ENCODE measurements at places on chromosomes 3 and 15.

DNA sequence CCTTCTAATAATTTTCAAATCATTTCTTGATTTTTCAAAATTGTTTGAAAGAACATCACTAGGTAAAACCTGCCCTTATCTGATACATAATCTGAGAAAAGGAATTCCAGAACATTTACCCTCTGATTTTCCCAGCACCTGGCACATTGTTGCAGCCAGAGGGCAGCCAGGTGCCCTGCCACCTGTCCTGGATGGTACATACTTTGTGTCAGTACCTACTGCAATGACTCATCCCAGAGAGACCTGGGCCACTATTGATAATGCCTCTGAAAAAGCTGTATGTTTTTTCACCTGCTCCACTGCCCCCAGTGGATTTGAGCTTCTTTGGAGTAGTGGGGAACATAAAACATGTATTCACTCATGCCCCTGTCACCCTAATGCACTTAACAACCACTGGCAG, 648.9 kb upstream of the GBE1 start:
- DNase-seq: no peak

DNA sequence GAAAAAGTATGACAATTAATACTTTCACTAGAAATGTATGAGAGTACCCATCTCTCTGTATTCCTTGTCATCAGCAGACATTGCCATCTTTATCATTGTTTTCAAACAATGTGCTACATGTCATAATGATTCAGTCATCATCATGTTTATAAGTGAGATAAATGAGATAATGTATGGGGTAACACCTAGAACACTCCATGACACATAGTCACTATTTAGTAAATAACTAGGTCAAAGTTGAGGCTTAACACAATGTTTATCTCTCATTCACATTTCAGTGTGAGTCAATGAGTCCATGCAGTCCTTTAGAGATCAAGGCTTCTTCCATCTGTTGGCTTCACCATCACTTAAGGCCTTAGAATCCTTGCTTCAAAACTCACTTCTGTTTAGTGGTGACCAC, 70.0 kb downstream of the NLGN1 start:
- no peak for DNase-seq

- peak; percentile 34 for DNase-seq
These were observed 1.2 kb downstream of the CHMP2B start for GRCh38 chr3:87228316-87228715.

GRCh38 chr15:77402740-77403379, 17.0 kb downstream of the PEAK1 start:
- DNase-seq: peak; percentile 81

DNA sequence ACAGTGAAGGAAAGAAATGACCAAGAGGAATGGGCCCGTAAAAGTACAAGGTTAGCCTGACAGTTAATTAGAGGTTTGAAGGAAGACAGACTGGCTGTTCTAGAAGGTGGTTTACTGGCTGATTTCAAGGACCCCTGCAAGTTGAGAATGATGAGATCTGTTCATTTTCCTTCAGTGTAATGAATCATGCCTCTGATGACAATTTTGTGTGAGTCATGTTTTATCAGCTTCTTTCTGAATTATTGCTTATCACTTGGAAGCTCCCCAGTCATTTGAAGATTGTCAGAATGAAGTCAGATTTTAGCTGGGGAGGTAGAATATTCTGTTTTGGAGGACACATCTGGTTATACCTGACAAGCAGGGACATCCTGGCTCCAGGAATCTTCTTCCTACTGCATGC, 50.6 kb downstream of the DRD3 start:
- peak; percentile 13 for DNase-seq

DNA sequence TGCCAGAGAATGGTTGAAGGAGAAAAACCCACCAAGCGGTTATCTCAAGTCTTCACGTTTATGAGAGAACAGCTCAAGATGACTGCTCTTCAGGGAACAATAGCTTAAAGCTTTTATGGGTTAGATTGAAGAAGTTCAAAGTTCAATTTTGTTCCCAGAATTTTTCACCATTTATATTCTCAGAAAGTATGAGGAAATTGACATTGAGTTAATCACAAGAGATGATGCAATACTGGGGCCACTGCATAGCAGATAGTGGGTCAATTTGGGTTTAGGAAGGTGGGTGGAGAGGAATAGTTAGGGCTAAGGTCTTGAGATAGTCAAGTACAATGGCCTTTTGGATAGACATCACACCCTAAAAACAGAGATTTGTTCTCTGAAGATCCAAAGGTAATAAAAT, 539.3 kb downstream of the SQOR start:
- DNase-seq: no peak

GRCh38 chr15:68994981-68995761, 19.3 kb upstream of the NOX5 start:
- DNase-seq: no peak

DNA sequence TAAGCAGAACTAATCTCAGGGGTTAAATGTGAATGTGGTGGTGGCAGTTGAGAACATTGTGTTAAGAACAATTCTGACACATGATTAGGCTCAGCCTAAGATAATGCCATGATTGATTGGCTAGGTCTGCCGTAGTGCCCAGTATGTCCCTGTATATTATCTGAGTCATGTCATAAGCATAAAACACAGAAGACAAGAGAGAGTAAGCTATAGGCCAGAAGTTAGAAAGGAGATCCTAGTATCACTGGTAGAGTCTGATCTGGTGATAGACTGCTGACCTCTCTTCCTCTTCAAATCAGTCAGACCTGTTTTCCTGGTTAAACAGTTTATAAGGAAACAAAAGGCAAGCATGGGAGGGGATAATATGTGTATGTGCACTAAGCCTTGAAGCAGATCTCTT, 30.1 kb upstream of the ATP8B4 start:
- DNase-seq: no peak

- no peak for DNase-seq
These were observed 115.7 kb downstream of the ARRDC4 start for GRCh38 chr15:98076021-98076816.

DNA sequence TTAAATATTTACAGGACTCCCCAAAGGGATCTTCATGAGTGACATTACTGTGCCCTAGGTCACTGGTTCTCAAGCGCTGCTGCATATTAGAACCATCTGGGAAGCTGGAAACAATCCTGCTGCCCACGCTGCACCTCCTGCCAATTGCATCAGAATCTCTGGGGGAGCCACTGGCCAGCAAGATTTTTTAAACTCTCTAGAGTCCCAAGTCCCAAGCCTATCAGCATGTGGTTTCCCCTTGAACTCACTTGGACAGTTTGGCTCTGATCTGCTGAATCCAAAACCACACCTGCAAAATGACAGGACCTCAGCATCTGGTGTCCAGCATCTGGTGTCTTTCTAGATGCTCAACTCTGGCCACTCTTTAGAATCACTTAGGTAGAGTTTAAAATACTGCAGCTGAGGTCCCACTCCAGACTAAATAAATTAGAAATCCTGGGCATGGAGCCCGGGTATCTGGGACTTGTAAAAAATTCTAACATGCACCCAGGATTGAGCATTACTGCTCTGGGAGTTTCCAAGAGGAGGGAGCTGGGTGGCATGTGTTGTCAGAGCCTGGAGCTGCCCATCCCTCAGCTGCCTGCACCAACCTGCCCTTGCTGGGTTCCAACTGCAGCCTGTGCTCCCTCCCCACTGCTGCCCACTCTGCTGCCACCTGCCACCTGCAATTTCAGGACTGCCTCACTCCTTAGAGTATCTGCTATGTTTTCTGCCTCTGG, 311.3 kb downstream of the SLC9A9 start:
- DNase-seq: peak; percentile 60

DNA sequence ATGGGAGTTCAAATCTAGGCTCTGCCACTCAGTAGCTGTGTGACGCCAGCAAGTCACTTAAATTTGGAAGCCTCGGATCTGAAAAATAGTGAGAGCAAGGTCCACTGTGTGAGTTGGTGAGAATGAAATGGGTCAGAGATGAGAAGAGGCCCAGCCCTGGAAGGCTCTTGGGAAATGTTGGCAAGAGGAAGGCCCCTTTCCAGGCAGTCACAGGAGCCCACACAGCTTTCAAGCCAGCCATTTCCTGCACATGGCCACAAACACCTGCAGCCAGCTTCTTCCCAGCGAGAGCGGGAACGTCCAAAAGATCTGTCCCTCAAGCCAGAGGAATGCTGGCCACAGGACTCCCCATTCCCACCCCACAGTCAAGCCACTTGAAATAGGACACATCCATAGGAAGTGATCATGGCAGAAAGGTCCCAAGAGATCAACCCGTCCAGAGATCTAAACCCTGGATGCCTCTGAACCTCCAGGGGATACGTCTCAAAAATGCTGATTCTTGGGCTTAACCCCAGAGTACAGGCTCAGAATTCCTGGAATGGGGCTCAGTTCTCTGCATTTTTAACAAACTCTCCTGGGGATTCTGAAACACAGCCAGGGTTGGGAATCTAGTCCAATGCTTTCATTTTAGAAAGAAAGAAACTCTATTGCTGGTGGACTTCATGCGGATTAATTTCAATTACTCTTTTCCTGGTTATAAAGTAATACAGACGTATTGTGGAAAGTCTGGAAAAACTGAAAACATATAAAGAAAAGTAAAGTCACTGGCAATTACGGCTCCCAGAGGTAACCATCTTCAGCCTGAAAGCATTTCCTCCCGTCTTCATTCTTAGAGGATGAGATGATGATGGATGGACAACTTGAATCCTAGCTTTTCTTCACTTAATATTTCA, 35.9 kb downstream of the NTRK3 start:
- DNase-seq: no peak

- no peak for DNase-seq
These were observed 119.9 kb downstream of the FOXP1 start for GRCh38 chr3:71463617-71464016.

GRCh38 chr3:101567528-101568317, 6.1 kb downstream of the TRMT10C start:
- no peak for DNase-seq

DNA sequence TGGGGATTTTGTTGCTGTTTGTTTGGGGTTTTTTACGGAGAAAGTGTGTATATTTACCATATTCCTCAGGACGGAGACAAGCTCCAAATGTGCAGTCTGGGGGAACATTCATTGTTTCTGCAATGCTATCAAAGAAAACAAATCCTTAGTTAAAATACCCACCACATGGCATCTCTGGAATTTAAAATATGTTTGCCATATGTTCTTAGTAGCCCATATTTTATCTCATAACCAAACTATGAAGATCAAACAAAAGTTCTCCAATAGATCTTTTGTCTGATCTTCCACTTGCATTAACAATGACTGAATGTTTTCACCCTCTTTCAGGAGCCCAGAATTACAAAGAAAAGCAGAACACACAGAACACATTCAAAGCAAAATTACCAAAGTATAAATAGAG, 35.3 kb downstream of the EFHB start:
- peak; percentile 43 for DNase-seq

GRCh38 chr15:78322724-78323521, 17.2 kb upstream of the CRABP1 start:
- DNase-seq: no peak

- DNase-seq: no peak
These were observed 11.1 kb upstream of the TSPAN3 start for GRCh38 chr15:77081971-77082370.

GRCh38 chr15:94305133-94305532, 73.8 kb downstream of the MCTP2 start:
- no peak for DNase-seq

GRCh38 chr3:79392479-79392878, 375.3 kb downstream of the ROBO1 start:
- no peak for DNase-seq

- peak; percentile 69 for DNase-seq
These were observed 7.7 kb downstream of the BCL6 start for GRCh38 chr3:187737368-187738070.

DNA sequence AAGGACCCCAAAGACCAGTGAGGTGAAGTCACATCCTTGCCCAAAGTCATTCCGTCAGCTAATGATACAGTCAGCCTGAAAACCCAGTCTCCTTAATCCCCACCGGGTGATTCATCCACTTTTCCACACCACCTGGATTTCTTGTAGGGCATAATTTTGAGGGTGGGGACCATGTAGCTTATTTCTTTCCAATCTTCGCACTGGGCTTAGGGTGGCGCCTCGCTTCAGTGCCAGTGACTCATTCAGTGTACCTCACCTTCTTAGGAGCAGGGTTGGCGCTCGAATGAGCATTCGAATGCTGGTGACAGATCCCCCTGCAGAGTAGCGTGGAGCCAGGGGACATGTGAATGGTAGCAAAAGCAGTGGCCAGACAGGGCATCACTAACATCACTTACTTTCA, 24.0 kb downstream of the BMF start:
- no peak for DNase-seq

DNA sequence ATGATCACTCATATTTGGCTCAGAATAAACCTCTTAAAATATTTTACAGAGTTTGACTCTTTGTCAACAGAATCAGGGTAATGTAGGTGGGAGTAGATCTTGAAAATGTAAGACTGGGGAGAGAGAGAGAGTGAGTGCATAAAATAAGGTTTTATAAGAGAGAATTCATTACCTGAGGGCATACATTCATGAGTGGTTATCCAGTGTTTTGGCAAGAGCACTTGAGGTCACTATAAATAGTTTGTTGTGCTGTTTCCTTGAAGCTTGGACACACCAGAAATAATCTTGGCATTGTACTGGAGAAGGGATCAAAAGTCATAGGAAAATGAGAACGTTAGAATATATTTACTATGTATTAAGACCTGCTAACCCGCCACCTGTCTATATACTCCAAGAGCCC, 33.4 kb downstream of the SLC28A2 start:
- DNase-seq: no peak

- DNase-seq: no peak
These were observed 732.4 kb downstream of the CADM2 start for GRCh38 chr3:85691196-85691595.

DNA sequence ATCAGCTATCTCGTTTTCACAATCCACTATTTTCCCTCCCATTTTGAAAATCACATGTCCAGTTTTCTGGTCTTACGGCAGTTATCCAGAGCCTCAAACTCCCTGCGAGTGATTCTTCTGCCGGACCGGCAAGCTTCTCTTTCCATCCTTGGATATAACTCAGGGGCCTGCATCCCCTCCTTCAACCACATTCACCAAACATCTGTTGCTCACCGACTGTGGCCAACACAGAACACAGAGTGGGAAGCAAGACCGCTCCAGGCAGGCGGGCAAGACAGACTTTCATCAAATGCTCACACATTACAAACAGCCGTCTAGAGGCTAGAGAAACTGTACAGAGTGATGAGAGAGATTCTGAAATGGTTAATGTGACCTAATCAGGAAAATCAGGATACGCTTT, 7.6 kb upstream of the SLC12A8 start:
- DNase-seq: peak; percentile 34

- peak; percentile 50 for DNase-seq
These were observed 517.6 kb upstream of the ROBO1 start for GRCh38 chr3:80285388-80285787.

GRCh38 chr3:32667072-32667582, 17.9 kb upstream of the CNOT10 start:
- DNase-seq: no peak

GRCh38 chr3:183579967-183580900, 24.7 kb upstream of the KLHL6 start:
- DNase-seq: peak; percentile 34

GRCh38 chr15:78063970-78064385, 13.5 kb downstream of the TBC1D2B start:
- DNase-seq: no peak

DNA sequence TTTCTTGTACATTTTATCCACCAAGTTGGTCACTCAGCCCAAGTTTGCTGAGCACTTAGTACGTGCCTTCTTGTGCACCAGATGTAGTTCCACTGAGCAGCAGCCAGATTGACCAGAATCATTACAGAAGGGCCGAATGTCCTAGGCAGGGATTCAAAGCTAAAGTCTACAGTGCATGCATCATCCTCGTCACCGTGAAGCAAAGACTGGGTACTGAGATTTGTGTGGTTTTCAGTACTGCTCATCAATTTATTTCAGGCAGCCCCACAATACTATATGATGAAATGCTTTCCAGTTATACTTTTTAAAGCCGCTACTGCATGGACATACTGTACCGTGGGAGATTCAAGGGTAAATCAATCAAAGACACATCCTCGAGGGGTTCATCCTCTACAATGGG, 227.0 kb downstream of the ARRDC4 start:
- no peak for DNase-seq

All from fibroblast of skin of abdomen (primary cell).